ENCODE measurements at places on chromosomes 6 and 20.

DNA sequence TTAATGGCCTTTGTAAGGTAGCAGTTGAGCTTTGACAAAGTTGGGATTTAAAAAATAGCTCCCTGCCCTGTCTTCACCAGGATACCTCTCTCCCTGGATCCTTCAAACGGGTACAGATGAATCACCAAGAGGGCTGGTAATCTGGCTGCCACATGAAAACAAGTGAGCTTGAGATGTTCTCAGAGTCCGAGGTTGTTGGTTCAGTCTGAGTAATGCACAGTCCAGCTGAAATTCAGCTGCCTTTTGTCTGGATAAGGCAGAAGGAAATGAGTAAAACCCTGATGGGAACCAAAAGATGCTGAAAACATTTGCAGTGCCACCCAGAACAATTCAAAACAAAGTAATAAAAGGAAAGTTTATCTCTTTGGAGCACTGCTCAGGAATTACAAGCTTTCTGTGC is 86.8 kb downstream of the GJA1 start:
- DNase-seq: peak; percentile 49

DNA sequence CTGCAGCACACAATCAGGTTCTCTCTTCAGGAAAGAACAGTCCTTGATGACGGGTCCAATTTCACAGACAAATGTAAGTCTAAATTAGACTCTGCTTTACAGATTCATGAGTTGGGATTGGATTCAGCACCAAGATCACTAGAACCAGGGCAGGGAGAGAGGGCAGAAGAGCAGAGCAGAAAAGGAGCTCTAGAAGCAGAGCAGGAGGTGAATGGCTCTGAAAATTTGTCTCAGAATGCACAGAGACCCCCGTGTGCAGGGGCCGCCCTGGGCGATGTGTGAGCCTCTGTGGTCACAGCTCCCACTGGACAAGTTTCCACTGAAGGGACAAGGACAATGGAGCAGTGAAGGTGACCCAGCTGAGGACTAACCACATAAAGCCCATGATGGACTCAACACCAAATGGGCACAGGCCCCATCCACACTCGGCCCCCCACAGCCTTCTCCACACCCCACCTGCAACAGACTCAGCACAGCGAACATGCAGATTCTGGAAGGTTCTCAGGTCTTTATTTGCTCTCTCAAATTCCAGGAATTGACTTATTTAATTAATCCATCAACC is 3.5 kb downstream of the HLA-B start:
- DNase-seq: no peak

GRCh38 chr6:145699462-145699861 is 35.9 kb downstream of the EPM2A start:
- peak; percentile 25 for DNase-seq

GRCh38 chr6:13617066-13617465 is 1.9 kb downstream of the NOL7 start:
- DNase-seq: no peak

- DNase-seq: no peak
Measured at GRCh38 chr20:15965165-15965564, 608.1 kb downstream of the KIF16B start.

- DNase-seq: no peak
Measured at GRCh38 chr6:78397499-78397898, 469.9 kb upstream of the IRAK1BP1 start.

GRCh38 chr6:148987982-148988381 is 241.2 kb downstream of the UST start:
- no peak for DNase-seq

DNA sequence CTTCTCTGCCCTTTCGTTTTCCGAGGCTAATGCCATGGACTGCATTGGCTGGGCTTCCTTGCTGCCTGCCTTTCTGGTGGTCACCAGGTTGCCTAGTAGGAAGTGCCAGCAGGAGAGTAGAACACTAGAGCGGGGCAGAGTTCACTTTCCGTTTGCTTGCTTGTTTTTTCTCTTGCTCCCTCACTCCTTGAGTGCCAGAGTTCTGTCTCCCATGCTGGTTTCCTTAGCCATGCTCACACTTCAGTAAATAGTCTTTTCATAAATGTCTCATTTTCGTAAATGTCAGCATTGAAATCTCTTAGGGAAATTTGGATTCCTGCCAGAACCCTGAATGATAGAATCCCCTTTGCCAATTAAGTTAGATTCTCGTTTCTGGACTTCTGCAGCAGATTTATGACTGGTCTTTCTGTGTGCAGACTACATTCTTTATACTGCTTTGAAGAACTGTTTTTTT is 63.9 kb downstream of the FAM83B start:
- no peak for DNase-seq

- DNase-seq: no peak
Measured at GRCh38 chr6:12804952-12805645, 88.5 kb downstream of the PHACTR1 start.

DNA sequence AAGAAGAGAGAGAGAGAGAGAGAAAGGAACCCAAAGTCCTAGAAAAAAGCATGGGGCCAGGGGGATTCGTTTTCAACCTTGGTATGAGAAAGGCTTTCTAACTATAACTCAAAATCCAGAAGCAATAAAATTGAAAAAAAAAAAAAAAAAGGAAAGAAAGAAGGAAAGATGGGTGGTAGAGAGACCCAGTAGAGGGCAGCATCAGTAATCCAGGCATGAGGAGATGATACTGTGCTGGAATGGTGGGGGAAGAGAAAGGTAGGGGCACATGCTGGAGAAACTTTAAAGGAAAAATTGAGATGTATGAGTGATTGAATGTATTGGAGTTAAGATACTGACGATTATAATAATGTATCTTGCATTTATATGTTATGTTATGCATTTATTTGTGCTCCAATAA is 1040.7 kb upstream of the FLRT3 start:
- DNase-seq: no peak

DNA sequence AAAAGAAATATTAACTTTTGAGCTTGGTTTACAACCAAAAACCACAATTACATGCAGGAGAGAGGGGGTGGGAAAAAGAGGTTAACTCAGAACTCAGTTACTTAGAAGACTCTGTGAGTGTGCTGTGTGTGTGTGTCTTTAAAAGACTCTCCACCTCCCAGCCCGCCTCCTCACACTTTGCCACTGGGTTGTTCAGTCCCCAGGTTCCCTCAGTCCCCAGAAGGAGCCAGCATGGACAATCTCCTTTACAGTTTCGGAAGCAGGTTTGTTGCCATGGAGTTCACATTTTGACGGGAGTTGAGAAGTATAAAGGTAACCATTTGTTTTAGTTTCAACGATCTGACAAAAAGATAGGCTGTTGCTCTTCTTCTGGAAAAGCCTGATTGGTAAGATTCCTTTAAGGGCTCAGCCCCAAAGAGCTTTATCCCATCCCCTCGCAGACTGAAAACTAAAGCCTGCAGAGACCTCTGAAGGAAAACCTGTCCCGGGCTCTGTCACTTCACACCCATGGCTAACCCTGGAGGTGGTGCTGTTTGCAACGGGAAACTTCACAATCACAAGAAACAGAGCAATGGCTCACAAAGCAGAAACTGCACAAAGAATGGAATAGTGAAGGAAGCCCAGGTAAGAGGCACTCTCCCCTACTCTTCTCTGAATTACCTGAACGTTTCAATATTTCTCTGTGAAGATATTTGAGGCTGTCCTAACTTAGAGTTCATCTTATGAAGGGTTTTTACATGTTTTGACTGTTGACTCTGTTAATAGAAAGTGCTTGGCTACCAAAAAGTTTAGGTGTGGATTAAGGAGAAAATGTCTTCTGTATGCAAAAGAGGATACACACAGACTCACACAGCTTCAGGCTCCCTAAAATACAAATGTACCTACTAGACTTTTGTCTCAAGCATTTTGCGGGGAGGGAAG is at the start of gene SPTLC3:
Gene SPTLC3, plus strand, starts transcription at position 212 of the 921 bp plus-strand sequence. Its CDS starts 296 bp downstream, at position 508.
- DNase-seq: no peak

- DNase-seq: peak; percentile 60
Measured at GRCh38 chr6:16236631-16237199, 1.7 kb upstream of the GMPR start.

GRCh38 chr6:38528196-38528965 is 111.3 kb downstream of the BTBD9 start:
- DNase-seq: no peak

- DNase-seq: no peak
Measured at GRCh38 chr6:114690625-114691024, 347.8 kb upstream of the HS3ST5 start.

GRCh38 chr6:34888874-34889555 is at the start of gene ANKS1A:
TSS of gene ANKS1A (plus strand) at chr6:34889255. CDS start at chr6:34889403, 148 bp downstream.
- peak; percentile 77 for DNase-seq

GRCh38 chr6:104958178-104959025 is 1.5 kb downstream of the LIN28B start:
- no peak for DNase-seq

DNA sequence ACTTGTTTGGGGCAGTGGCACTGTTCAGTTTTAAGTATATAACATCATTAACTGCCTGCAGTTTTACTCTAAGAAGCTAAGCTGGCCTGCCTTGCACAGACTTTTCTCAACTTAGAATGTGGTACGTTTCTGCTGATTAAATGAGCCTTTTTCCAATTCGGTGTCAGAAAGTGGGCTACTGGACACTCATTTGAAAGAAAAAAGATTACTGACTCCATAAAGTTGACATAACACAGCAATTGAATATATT is 2.1 kb downstream of the ZMYND8 start:
- DNase-seq: no peak

GRCh38 chr6:37426058-37426944 is 6.7 kb upstream of the CMTR1 start:
- no peak for DNase-seq

- DNase-seq: no peak
Measured at GRCh38 chr6:13026557-13026956, 301.8 kb downstream of the TBC1D7 start.

GRCh38 chr6:14861491-14861943 is 384.4 kb upstream of the JARID2 start:
- DNase-seq: no peak

GRCh38 chr6:161393839-161394364 is 120.0 kb upstream of the AGPAT4 start:
- peak; percentile 77 for DNase-seq

GRCh38 chr6:147297124-147297523 is 92.9 kb downstream of the STXBP5 start:
- DNase-seq: no peak

DNA sequence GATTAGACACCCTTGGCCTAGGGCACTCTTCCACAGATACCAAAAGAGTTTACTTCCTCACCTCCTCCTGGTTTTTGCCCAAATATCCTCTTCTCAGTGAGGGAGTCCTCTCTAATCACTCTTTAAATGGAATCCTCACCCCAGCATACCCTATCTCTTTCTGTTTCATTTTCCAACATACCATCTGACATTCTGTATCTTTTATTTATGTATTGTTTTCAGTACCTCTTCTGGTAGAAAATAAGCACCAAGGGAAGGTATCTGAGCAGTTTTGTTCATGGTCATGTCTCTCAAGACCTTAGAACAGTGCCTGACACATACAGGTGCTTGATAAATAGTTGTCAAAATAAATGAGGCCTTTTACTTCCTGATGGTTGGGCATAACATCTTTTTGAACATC is 55.1 kb downstream of the KIAA0408 start:
- DNase-seq: no peak

DNA sequence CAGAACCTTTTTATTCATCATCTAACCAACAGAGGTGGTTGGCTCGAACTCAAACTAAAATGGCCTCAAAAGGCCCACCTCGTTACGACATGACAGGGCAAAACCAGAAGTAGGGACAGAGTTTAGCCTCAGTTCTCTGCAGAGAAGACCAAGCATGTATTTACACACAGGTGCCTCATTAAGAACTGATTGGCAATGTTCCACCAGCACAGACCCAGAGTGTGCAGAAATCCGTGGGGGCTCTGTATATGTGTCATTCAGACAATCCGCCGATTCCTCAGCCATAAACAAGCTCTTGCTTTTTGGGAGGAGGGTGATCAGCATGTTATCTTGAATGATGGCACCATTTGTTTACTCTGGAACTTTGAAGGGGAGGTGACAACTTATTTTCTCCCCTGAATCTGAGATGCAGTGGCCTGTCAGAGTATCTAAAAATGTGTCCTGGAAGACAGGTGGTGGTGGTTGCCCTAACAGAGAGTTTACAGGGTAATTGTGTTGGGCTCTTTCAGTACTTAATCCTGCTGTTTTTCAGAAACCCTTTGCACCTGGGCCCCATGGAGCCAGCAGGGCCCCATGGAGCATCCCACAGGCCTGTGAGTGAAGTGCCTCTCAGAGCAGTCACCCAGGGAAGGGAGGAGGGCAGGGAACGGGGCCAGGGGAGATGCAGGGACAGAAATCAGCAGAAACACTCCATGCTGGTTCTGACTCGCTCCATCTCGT is 29.1 kb upstream of the C20orf203 start:
- no peak for DNase-seq

DNA sequence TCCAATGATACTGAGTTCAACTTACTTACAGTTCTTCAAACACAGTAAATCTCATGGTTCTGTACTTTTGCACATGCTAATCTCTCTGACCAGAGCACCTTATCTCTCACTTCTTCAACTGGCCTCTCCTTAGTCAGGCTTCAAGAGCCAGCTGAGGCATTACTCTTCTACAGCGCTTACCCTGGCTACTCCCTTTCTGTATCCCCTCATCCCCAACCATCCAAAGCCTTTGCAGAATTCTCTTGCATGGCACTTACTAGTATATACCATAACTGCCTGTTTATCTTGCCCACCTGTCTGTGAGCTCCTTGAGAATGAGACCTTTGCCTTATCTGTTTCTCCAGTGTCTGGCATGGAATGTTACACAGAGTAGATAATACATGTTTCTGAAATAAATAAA is 49.2 kb downstream of the SESN1 start:
- no peak for DNase-seq

- no peak for DNase-seq
Measured at GRCh38 chr6:157841211-157841840, 18.3 kb downstream of the SNX9 start.

DNA sequence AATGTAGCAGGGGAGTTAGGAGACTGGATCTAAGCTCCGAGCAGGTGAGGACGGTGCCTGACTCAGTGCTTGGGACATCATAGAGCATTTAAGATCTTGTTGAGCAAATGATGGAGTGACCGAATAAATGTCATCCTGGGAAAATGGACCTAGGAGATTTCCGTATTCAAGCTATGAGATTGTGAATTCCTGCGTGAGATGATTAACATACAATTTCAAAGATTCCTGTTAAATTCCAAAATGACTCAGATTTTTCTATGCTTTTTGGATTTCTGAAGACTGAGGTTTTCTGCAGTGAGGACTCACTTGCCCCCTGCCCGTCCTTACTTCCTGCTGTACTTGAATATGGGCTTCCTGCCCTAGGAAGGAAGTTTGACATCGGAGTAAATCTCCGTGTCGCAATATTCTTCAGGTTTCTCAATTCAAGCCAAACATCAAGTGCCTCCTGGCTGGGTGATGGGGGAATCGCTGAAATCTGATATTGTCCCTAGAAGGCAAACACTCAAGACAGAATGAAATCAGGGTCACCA is 5.2 kb downstream of the SYTL3 start:
- no peak for DNase-seq
